ENCODE measurements at places on chromosomes 11 and 22.

GRCh38 chr11:3154001-3154599 lies 11.0 kb downstream of the OSBPL5 start:
- DNase-seq: peak; percentile 92

- DNase-seq: peak; percentile 90
Measured at GRCh38 chr11:66386171-66387069, 14.9 kb upstream of the SLC29A2 start.

DNA sequence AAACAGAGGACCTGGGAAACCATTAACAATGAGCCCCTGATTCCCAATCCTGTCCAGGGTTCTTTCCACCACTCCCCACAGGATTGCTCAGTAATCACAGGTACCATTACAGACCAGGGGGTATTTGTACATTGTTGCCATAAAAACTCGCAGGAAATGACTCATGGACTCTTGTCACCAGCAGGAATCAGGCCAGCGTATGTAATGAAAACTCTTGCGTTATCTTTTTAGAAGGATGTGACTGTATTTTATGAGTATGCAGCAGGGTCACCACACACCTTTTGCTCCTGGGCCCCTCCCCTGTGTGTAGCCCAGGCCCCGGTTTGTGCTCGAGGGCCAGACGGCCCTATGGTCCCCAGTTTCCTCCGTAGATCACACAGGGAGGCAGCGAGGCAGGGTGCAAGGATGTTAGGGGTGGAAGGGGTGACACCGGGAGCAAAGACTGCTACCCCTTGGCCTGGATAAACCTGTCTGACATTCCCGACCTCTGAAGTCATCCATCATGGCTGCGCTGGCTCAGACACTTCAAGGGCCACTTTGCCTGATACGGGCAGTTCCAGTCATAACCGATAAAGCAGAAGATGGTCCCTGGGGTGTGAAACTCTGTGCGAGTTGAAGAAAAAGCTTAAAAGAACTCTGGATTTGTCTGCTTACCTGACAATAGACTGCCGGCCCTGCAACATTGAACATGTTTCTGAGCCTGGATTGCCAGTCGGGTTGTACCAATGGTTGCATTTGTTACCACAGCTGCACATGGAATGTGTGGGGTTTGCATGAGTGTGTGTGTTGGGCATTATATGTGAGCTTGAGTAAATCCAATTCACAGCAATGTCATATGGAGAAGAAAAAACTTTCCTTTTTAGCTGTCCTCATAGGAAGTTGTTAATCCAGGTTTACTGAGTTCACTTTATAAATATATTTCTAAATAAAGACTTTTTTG lies 56.9 kb downstream of the MICAL2 start:
- DNase-seq: peak; percentile 78

DNA sequence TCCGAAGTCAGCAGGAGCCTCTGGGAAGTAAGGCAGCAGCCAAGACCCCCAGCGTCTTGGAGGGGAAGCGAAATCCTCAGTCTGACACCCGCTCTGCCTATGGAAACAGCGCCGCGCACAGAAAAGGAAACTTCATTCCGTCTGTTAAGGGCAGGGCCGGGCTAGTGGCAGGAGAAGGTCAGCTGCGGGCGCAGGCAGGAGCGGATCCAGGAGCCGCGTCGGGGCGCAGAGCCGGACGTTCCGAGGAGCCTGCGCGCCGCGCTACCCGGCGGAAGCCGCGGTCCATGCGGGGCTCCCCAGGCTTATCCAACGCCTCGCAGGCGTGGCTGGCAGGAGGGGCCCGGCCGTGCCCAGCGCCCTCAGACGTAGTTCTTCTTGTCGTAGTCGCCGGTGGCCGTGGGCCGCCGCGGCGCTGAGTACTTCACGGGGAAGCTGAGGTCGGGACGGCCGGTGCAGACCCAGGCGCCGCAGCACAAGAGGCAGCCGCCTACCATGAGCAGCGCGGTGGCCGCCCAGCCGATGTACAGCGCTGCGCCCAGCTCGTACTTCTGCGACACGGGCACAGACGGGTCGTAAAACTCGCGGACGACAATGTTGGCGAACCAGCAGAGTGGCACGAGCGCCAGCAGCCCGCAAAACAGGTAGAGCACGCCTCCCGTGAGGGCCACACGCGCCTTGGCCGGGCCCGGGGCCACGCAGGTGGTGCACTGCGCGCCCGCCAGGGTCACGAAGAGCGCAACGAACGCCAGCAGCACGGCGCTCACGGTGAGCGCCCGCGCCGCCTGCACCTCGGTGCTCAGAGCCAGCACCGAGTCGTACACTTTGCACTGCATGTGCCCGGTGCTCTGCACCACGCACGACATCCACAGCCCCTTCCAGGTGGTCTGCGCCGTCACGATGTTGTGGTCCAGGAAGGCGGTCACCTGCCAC lies 705 bp downstream of the CLDN5 start:
- no peak for DNase-seq

DNA sequence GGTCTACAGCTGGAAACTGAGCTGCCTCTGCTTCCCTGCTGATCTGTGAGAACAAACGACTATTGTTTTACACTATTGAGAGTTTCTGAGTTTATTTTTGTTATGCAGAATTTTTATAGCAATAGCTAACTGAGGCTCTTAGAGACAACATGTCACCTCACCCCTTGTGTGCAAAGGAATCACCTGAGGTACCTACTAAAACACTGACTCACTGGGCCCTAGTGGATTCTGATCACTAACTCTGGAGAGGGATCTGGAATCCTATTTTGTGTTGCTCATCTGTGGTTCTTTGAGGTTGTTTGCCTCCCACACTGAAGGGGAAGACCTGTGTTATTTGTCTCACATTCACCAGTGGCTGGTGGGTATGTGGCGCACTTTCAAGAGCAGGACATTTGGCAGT lies 13.4 kb upstream of the B3GAT1 start:
- DNase-seq: no peak

DNA sequence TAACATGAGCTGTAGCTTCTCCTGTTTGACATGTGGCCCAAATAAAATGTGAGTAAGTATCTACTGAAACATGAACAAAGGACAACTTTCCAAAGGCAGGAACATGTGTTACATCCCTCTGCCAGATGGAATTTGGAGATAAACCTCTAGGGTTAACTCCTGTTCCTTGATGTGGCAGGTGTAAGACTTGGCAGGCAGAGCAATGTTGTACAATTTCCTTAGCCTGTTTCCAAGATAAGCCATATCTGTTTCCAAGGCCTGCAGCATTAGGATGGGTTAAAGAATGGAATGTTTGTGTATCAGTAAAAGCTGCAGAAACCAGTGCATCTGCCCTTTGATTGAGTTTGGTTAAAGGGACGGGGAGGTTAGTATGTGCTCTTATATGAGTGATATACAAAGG lies 8.8 kb upstream of the DNAJB13 start:
- DNase-seq: no peak
